ENCODE measurements at places on chromosomes 7 and 10.

GRCh38 chr7:111521660-111522059 lies 40.6 kb downstream of the IMMP2L start:
- DNase-seq, result no peak

GRCh38 chr7:77335581-77335980 lies 80.6 kb downstream of the GSAP start:
- no peak for DNase-seq

- no peak for DNase-seq
These were observed 30.4 kb downstream of the DDC start for GRCh38 chr7:50534690-50535290.

- DNase-seq, result no peak
These were observed 162.2 kb downstream of the RAPGEF5 start for GRCh38 chr7:22194658-22195273.

DNA sequence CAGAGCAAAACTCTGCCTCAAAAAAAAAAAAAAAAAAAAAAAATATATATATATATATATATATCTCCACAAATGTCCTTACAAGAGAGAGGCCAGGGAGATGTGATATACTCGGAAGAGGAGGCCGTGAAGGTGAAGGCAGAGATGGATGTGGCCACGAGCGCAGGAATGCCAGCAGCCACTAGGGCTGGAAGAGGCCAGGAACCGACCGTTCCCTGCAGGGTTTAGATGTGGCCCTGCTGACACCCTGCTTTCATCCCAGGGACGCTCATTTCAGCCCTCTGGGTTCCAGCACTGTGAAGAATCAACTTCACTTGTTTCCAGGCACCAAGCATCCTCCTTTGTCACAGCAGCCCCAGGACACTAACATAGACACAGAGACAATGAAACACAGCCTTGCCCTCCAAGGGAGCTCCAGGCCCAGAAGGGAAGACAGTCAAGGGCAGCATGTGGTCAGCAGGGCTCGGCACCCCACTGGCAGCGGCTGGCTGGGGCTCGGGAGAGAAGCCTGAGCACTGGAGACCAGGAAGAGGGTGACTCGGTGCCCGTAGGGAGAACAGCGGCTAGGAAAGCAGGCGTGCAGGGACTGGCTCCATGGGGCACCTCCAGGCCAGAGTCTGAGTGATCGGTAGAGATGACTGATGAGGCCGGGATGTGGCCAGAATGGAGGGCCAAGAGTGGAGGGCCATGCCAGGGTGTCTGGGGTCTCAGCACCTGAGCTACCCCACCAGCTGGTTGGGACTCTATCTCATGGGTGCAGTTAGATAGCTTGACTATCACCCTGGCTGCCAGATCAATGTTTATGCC lies 7.6 kb downstream of the WDR86 start:
- DNase-seq, result no peak

- no peak for DNase-seq
These were observed 131.9 kb downstream of the LYZL1 start for GRCh38 chr10:29420744-29421143.

DNA sequence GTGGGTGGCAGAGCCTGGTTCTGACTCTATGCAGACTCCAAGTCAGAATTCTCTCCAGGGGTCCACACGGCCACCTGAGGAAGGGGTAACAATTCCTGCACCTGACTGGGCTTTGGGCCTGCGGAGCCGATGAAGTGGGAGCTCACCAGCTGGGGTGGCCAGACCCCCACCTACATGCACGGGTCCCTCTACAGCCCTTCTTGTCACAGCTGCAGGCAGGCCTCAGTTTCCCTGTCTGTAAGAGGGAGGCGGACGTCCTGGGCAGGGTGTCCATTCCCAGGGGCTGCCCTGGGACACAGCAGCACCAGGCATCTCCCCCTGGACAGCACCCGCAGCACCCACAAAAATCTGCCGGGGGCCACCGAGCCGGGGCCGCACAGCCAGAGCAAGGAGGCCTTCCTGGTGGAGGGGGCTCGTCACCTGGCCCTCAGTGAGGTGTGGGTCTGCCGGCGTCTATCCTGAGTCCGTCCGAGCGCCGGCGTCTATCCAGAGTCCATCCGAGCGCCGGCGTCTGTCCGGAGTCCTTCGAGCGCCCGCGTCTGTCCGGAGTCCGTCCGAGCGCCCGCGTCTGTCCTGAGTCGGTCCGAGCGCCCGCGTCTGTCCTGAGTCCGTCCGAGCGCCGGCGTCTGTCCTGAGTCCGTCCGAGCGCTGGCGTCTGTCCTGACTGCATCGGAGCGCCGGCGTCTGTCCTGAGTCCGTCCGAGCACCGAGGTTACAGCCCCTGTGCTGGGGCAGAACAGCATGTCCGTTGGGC lies 65.1 kb downstream of the PDGFA start:
- no peak for DNase-seq

DNA sequence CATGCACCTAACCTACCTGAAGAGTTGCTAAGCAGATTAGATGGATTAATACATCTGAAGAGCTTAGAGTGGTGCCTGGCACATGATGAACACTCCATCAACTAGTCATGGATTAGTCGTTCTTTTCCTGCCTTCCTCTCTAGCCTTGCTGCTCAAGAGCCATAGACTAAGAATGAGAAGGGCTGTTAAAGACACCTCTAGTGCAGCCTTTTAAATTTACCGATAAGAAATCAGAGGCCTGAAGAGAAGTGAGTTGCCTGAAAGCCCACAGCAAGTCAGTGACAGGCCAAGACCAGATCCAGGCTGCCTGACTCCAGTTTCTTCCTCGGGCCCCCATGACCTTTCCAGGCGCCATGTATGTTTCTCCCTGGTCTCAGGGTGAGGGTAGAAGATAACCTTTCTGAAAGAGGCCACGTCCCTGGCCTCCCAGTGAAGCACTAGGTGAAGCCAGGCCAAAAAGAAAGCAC lies 6.5 kb downstream of the TSPAN15 start:
- DNase-seq, result peak; percentile 30

DNA sequence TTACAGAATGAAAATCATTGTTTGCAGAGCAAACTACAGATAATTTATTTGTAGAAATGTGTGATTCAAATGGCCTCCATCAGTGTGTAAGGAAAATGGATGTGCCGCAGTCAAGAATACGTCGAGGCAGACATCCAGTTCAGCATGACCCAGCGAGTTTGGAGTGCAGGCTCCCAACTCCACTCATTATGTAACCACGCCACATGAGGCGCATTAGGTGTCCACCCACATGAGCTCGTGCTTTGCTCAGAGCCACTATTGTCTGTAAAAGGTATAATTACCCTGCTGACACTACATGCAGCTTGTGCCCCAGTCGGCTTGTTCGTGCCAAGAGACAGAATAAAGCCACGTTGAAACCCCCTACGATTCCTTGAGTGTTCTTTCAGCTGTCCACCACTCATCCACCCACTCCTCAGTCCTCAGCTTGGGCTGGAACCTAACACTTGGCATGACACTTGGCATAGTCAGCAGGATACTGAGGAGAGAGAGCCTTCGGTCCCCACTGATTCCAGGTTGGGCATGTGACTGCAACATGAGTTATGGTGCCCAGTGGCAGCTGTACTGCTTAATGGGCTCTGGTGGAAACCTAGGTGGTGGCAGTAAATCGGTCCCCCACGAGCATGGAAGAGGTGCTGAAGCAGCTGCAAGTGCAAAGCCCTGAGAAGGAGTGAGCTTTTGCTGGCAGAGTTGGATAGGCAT lies 102.7 kb downstream of the BICC1 start:
- DNase-seq, result no peak

DNA sequence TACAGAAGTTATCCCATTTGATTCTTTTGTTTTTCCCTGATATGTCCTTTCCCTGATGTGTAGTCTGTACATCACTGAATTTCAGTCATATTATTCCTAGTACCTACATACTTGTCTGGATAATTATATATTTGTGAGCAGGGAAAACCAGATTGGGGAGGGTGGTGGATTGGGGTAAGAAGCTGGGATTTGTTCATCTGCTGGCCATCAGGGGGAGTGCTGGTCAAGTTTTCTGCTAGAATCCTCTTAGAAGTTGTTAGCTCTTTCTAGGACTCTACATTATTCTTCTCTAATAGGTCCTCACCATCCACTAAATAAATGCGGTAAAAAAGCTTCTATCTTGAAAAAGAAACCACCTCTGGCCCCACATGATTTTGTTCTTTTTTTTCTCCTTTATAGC lies 232.7 kb upstream of the TAC1 start:
- DNase-seq, result no peak

- no peak for DNase-seq
These were observed at the start of gene GIMAP1 for GRCh38 chr7:150716368-150716767. GIMAP1 (plus strand) TSS chr7:150716613; CDS start chr7:150719048, 2,435 bp downstream.

All from NCI-H524 treated with DMSO at 0.1 percent for 48 hours (cell line).